Stimulated activated CD8-positive, alpha-beta memory T cell treated with anti-CD3 and anti-CD28 coated beads, Interleukin-4, amount 100 ng/mL, for 24 hours (primary cell): ENCODE measurements at places on chromosomes 3 and 15.

DNA sequence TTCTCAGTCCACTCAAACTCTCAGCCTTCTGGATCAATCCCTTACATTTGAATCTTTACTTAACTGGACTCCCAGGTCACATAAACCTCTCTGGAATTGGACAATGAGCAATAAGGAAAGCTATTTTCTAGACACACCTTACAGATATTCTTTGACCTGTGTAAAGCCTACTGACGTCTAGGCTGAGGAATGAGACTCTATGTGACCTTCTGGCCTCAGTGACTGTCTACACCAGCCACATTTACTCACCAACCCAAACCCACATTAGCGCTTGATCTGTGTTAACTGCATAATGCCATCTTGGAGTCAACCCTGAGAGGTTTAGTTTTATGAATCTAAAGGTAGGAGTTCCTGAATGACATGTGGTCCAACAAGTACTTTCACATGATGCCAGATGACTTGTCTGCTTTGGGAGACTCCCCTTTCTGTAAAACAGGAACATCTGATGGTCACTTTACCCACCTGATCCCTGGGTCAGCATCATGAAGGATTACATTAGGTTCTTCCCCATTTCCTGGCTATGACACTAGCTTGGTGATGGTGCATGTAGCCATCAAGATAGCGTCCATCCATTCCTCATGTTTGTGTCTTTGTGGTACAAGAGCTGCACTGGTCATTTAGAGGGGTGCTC is 11.4 kb upstream of the COMMD2 start:
- DNase-seq: no peak

- no peak for DNase-seq
Measured at GRCh38 chr3:41026394-41027177, 172.7 kb upstream of the CTNNB1 start.

GRCh38 chr15:62979252-62979651 is 63.3 kb upstream of the TPM1 start:
- DNase-seq: no peak

- DNase-seq: no peak
Measured at GRCh38 chr15:58947179-58947578, 13.7 kb upstream of the SLTM start.

DNA sequence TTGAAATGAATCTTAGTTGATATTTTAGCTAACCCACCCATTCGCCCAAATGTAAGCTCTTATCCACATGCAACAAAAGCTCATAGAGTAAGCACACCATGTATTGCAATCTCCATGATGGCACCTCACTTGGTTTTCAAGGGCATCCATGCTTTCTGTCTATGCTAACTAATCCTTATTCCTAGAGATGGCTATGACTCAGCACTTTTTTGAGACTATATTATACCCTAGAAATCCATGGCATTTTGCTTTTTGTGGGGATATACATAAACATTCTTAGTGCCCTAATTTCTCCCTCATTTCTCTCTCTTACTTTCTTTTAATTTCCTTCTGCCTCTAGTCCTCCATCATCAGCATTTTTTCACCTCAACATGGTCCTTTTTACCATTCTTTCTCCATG is 168.5 kb upstream of the STT3B start:
- no peak for DNase-seq

GRCh38 chr3:40873476-40873875 is 325.8 kb upstream of the CTNNB1 start:
- DNase-seq: no peak

GRCh38 chr3:184679056-184679816 is 32.6 kb downstream of the MAGEF1 start:
- DNase-seq: no peak

GRCh38 chr3:119643528-119643927 is 16.9 kb downstream of the POPDC2 start:
- DNase-seq: no peak

DNA sequence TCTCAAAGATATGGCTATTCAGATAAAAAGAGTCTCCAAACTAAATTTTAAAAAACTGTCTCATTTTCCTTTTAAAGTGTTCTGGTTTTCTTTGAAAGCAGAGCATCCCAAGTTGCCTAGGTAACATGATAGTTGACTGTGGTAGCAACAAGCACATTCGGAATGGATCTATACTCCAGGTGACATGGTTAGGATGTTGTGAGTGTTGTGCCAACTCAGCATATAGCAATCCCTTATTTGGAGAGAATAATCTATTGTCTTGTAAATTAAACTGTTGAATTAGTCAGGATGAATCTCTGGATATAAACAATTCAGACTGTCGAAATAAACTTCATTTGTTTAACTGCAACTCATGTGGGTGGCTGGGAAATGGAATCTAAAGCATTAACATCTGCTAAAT is 418.6 kb downstream of the TUSC7 start:
- no peak for DNase-seq

DNA sequence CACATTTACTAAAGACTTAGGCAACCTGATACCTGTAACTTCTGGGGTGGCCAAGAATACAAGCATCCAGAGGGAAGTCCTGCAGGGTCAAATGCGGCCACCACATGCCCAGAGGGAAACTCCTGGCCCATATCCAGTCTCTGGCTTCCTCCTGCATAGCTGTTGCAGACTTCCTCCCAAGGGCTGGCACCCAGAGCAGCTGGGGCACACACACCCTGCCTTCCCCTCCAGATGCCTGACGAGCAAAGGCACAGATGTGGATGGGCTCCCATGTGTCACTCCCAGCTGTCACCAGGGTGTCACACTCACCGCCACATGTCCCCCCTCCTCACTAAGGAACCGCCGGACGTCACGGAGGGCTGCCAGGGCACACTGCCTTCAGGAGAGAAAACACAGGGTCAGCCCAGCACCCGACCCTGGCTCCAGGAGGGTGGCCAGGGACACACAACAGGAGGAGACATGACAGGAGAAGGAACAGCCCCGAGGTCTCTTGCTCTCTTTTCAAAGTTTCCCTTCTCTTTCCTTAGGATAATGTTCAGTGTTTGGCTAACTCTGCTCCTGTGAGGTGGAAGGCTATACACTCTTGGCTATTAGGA is 13.2 kb downstream of the PFKFB4 start:
- no peak for DNase-seq

GRCh38 chr3:66464512-66464894 is 36.3 kb downstream of the LRIG1 start:
- no peak for DNase-seq

DNA sequence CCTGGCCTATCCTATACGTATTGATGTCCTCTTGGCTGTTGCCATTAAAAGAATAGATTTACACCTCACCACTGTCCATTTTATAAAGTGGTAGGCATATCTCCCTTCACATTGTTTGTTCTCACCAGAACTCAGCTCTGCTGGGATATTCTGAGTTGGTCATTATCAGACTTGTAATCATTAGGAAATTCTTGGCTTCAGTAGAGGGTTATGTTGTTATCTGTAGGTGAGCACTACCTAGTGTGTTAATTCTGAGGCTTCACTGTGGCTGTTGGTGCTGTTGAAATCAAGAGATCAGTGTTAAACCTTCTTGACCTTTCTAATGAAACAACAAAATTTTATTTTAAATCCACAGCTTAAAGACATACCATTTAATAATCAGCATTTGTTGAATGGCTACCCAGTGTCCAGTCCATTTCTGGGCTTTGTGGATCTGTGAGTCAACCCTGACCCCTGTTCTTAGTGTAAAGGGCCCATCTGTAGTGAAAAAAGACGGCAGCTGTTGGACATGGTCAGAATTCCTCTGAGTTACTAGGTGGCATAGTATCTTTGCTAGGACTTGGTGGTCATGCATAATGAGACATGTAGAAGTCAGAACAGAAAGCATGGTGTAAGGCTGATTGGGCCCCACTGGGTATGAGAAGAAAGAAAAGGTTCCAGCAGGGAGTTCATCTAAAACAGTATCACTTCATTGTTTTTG is 32.9 kb upstream of the P4HTM start:
- no peak for DNase-seq

DNA sequence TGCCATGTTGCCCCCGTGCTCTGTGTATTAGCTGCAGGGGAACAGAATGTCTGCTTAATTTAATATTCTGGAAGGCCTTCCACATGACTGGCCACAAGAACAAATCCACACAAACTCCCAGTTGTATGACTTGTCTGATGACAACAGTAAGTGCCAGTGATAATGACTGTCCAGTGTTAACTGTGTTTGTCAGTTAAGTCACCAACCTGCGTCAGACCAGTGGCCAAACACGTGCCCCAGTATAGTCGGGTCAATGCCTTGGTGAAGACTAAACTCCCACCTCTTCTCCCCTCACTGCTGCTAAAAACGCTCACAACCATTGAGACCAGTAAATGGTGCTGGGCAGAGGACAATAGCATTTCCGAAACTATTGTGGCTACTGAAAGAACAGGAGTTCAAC is 9.8 kb upstream of the ATP13A5 start:
- no peak for DNase-seq

GRCh38 chr15:73936181-73936580 is 9.9 kb downstream of the LOXL1 start:
- no peak for DNase-seq

GRCh38 chr15:97030251-97030650 is 699.8 kb downstream of the NR2F2 start:
- no peak for DNase-seq

DNA sequence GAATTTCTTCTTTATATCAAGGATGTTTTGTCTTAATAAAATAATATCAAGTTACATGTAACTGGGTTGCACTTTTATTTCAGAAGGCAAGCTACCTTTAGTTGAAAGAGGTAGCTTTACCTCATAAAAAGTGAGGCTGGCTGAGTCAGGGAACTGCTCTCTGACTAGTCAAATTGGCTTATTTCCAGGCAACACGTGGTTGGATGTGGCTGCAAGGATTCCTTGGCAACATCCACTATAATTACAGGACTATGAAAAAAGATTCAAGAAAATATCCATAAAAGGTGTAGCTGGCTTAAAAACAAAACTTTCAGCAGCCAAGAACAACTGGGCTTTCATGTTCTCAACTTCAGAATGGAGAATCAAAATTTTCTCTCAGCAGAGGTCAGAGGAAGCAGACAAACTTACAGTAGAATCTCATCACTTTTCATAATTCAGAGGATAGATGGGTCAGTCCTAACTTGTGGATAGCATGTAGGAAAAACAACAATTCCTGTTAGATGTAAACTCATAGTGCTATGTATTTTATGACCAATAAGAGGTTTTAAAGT is 779.1 kb downstream of the MECOM start:
- no peak for DNase-seq

DNA sequence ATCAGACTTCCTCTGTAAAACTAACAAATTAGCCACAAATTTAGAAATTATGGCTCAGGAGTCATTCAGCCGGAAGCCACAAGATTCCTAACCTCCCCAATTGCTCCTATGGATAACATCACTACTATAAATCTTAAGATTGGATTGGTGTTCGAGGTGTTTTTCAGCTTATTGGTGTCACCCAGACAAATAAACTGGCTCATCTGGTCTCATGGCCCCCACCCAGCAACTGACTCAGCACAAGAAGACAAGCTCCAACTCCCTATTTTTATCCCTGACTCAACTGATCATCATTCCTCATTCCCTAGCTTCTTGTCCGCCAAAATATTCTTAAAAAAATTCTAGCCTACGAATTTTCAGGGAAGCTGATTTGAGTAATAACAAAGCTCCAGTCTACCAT is 135.1 kb upstream of the STRIT1 start:
- DNase-seq: no peak

- DNase-seq: no peak
Measured at GRCh38 chr15:25810631-25811091, 52.5 kb downstream of the ATP10A start.

- no peak for DNase-seq
Measured at GRCh38 chr15:99788156-99788555, 54.9 kb upstream of the LYSMD4 start.

DNA sequence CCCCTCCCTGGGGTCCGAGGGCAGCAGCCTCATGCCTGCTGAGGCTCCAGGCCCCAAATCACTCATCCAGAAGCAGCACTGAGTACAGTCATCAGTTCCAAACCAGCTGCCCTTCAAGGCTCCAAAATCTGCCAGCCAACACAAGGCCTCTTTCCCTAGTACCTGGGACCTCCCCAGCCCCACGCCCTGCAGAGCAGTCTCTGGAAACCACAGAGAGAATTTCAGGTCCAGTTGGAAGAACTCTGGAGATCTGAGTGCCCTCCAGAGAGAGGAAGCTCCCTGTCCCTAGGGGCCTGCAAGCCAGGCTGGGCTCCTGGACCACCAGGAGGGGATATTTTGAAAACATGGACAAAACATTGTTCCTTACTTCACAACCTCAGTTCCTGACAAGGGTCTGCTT is 26.2 kb downstream of the TKT start:
- no peak for DNase-seq

GRCh38 chr3:60788185-60788584 is 463.1 kb downstream of the FHIT start:
- DNase-seq: no peak

DNA sequence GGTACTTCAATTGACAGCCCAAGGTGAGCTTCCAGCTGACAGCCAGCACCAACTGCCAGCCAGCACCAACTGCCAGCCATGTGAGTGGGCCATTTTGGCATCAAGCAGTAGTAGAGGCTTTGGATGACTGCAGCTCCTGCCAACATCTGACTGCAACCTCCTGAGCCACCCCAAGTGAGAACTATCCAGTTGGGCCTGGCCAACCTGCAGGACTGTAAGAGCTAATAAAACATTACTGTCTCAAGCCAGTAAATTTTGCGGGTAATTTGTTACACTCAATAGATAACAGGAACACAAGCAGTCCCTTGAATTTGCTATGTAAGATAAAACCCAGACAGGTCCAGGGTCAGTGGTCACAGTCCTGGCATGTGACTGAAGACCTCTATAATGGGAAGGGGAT is 29.7 kb downstream of the EPHB1 start:
- no peak for DNase-seq

DNA sequence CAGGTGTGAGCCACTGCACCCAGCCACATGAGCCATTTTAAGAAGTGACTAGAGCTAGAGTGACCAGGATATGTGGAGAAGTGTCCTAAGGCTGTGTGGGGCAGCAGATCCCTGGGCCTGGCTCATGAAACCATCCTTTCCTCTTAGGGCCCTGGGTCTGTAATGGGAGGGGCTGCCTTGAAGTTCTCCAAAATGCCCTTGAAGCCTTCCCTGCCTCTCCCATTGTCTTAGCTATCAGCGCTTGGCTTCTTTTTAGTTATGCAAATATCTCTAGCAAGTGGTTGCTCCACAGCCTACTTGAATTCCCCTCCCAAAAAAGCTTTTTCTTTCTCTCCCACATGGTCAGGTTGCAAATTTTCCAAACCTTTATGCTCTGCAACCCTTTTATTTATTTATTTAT is 112.4 kb upstream of the SPATA16 start:
- DNase-seq: no peak

DNA sequence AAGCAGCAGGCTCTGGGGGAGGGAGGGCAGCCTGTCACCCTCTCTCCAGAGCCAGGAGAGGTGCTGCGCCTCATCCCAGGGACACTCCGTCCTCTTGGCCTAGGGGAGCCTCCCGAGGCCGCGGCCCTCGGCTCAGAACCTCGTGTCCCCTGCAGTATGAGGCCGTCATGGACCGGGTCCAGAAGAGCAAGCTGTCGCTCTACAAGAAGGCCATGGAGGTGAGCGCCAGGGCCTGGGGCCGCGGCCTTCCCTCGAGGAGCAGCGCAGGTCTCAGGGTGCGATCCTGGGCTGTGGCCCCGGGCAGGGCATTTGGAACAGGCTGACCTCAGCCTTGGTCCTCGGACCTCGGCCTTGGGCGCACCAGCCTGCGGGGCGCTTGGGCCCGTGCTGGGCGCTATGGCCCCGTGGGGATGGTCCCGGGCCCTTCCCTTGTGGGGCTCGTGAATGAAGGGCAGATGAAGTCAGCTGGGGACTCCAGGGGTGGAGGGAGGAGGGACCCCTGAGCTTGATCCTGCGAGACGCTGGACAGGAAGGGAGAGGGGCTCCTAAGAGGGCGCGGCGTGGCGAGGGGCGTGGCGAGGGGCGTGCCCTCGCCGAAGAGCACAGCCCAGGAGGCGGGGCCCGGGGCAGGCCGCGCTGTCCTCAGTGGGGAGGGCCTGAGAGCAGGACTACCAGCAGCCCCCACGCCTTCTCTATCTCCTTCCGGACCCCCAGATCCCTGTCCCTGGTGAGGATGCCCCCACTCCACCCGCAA is 32.9 kb downstream of the PSTPIP1 start:
- DNase-seq: no peak
